ENCODE measurements at places on chromosomes 5 and 9.

DNA sequence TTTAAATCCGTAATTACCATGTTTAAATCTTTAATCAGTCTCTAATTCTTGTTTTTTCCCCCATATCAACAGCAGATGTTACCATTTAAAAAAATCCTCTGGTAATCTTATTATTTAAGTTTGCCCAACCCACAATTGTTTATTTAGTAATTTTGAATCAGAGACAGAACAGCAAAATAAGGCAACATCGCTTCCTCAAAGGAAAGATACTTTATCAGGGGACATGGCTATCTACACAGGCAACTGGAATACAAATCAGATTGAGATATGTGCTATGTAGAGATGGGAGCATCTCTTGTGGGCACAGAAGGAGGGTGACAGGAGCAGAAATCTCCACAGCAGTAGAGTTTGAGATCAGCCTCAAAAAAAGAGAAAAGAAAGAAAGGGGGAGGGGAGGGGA, 674.4 kb downstream of the SEMA5A start:
- no peak for DNase-seq

DNA sequence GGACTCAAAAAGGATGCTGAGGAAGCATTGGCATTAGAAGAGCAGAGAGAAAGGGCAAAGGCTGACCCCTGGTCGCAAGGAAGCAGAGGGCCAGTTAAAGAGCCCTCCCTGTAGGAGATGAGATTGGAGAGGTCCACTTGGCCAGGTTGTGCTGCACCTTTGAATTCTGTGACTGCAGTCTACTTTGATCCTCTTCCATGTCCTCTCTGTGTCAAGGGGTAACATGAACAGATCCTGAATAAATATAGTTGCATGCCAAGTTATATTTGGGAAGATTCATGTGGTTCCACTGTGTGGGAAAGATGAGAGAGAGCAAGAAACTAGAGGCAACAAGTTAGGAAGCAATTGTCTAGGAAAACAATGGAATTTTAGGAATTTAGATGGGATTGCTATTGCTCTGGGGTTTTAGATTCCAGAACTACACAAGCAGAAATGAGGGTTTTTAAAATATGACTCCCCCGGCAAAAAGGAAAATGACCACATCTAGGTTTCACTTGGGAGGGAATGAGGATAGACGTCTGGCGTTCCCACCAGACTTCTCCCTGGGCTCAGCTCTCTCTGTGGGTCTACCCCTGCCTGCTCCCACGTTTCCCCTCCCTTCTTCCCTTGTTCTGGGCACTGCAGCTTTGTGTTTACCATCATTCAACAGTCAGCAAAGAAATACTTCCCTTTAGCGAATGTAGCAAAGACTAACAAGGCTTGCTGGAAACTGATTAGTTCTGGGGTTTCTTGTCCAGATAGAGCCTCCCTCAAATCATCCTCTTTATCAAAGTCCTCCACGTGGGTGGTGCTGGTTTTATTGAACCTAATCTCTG, 63.6 kb downstream of the SNX18 start:
- DNase-seq: no peak

DNA sequence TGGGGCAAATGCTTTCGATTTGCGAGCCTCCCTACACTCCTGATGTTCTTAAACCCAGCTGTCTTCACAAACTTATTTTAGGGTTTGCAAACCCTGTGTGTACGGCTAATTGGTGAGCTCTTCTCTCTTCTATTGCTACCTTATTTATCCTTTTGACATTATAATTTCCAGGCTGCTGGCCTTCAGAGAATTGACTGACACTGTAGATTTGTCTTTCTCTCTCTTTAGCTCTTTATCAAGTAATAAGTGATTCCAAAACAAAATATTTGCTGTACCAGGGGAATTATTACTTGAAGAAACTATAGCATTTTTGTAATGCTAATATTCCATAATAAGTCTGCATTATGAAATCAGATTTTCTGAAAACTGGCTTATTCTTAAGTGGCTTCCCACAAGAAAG, 92.5 kb downstream of the NPR3 start:
- no peak for DNase-seq

GRCh38 chr5:141001844-141002604, 35.7 kb downstream of the PCDHAC2 start:
- DNase-seq: no peak

DNA sequence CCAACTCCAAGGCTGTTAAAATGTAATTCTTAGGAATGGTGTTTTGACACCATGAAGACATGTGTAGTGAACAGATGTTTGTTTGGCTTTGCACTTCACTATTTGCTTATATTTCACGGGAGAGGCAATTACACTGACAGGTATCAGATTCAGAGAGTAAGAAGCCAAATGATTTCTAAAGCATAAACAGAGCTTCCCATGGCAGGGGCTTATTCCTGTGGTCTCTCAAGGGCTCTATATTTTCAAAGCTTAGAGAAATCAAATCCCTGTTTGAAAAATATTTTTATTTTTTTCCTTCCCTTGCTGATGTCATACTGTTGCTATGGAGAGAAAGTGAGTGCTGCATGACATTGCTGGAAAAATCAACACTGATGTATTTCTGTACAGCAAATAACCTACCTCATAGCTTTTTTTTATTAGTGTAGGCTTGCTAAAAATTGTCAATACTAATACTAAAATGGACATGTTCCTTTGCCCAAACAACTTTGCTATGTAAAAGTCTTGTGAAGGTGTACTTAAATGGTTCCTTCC, 161.4 kb downstream of the GIN1 start:
- DNase-seq: no peak

DNA sequence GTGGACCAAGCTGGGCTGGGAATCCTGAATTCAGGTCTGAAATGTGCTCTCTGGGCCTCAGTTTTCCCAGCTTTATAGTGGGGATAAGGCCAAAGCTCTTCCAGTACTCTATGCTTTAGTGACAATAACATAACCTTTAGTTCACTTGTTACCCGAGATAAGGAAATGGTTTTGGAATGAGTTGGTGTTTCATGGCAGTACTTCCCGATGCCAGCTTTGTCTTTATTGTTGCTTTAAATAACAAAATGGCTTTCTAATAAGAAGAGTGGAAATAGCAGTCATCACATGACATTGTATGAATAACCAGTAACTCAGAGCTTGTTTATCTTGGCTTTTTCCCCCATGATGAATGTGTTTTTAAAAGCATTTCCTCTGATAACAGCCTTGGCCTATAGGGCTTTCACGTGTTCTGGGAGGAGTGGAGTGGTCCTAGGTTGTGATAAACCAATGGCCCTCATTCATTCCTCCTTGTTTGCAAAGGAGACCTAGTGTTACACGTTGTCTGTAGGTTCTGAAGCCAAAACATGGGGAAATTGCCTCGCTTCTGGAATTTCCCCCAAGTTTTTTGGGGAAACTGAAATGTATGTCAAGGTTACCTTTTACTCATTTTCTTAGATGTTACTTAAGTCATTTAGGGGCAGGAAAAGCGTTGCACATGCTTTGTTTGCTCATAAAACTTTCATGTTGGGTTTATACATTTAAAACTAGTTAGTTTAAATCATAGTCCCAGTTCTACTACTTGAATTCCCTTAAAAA, 53.7 kb downstream of the ZNF618 start:
- no peak for DNase-seq

DNA sequence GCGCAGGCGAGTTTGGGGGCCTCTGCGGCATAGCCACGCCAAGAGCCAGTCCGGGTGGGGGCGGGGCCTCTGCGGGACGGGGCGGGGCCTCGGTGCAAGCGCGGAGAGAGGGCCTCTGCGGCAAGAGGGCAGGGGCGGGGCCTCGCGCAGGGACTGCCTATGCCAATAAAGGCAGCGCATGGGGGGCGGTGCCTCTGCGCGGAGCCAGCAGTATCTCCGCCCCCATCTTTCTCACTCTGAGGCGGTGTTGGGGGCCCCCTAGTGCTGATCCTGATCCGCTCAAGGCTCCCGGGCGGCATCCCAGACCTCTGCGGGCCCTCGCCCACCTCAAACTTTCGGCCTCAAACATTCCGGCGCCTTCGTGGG, 9.2 kb upstream of the GPRIN1 start:
- peak; percentile 90 for DNase-seq

DNA sequence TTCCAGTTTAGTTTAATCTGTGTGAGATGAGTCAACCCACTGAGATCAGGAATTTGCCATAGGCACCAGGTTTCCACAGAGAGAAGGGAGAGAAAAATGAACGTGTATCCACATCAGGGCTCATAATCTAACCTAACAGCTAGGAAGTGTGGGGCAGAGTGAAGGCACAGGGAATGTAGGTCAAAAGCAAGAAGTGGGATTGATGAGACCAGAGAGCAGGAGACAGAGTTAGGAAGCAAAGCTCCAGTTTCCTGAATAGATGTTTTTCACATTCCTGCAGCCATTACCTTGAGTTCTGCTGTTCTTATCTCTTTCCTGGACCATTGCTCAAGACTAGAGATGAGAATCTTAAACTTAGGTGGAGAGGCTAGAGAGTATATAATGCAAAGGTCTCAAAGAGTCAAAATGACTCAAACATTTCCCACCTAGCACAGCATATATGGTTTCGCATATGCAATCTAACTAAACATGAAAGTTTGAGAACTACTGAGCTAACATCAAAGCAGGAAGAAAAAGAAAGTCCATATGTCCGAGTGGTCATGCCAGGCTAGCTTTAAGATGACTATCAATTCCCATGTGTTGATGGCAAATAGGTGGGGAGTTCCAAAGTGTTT, 41.1 kb upstream of the GNAQ start:
- DNase-seq: no peak

DNA sequence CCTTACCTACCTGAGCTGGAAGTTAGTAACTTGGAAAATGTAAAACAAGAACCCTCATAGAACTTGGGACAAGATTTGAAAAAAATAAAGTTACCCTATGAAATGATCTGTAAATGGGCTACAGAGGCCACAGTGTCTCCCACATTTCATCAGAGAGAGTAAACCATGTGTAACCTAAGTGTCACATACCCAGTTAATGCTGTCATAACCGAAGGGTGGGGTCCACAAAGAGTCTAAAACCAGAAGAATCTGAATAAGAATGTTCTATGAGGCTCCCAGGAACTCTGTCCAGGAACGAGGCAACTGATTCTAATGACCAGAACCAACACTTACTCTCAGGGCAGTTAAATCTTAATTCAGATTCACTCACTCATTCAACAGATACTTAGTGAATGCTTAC, 1.0 kb upstream of the FAM13B start:
- DNase-seq: no peak

DNA sequence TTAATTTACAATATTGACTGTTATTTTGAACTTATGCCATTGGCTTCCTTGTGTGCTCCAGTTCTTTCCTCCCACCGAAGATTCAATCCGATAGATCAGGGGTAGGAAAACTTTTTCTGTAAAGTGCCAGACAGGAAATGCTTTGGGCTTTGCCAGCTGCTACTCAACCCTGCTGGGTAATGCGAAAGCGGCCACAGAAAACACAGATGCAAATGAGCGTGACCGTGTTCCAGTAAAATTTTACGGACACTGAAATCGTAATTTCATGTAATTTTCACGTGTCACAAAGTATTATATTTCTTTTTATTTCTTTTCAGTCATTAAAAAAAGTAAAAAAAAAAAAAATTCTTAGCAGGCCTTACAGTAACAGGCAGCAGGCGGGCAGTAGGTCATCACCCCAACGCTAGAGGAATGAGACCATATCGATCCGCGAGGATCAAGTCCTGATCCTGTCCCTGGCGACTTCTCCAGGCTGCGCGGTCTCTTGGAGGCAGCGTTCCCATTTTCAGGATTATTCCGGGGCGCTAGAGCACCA, 599 bp downstream of the NMRK1 start:
- no peak for DNase-seq

DNA sequence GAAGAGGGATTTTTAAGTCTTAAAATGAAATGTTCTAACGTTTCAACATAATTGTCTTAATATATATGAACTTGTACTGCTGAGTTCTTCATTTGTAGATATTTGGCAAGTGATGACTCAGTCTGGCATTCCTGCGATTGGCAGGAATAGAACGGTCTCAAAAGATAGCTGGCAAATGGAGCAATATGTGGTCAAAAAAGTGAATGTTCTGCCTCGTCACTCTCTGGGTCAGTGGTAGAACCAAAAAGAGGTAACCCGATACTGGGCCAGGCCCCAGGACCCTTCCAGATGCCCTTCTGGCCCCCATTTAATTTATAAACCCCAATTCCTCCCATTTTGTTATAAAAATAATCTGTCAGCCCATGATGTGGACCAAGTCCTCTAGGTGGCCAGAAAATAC, 39.2 kb downstream of the ZNF366 start:
- DNase-seq: no peak

- no peak for DNase-seq
Observed at GRCh38 chr9:111957856-111958631, 61.4 kb downstream of the UGCG start.

DNA sequence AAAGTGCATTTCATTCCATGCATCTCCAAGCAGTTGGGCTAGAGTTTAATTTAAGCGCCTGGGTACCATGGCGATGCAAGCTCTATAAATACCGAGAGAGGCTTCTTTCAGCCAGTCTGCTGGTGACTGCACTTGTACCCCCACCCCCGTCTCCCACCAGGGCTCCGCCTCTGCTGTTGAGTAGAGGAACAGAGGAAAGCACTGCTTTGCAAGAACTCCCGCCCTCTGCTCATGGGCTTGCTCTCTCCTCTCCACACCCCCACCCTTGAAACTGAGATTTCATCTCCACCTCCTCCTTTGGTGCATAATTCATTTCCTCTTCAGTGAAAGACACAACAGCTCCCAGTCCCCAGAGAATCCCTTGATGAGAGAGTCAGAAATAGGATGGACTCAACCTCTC, 5.1 kb upstream of the WWC1 start:
- no peak for DNase-seq

DNA sequence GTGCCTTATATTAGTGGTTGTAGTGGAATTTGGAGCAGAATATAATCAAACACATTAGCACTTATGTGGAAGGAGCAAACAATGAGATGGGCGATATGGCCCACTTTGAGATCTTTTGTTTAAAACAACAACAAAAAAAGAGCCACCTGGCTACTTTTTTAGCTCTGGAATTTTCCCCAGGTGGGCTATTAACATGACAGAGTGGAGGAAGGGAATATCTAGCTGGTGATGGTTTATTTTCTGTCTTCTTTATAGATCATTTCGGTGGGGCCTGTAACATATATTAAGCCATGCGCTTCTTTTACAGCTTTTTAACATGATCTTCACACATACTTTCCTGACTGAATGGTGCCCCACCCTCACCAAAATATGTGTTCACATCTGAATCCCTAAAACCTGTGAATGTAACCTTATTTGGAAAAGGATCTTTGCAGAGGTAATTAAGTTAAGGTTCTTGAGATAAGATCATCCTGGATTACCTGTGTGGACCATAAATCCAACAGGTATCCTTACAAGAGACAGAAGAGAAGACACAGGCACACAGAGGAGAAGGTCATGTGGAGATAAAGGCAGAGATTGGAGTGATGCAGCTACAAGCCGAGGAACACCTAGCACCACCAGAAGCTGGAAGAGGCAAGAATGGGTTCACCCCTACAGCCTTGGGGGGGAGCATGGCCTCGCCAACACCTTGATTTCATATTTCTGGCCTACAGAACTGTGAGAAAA, 16.6 kb upstream of the ENTREP1 start:
- no peak for DNase-seq

DNA sequence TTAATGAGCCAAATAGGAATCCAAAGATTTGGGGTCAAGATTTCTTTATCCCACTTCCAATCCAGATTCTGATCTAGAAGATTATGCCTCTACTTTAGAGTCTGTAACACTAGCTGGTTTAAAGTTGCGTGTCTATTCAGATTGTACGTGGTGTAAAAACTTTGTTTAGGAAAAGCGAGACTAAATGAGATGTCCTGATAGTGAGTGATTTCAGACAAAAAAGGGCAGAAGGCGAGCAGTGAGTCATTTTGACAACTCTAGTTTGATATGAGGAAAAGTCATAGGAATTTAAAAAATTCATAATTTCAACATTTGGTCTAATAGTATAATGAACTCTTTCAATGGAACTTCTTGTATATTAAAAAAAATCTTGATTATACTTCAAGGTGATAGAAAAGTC, 119.6 kb upstream of the KLF9 start:
- DNase-seq: no peak

GRCh38 chr5:66277981-66278380, 133.9 kb downstream of the SREK1 start:
- no peak for DNase-seq
